NCI-H226 (cell line): ENCODE measurements at places on chromosomes 5 and 9.

DNA sequence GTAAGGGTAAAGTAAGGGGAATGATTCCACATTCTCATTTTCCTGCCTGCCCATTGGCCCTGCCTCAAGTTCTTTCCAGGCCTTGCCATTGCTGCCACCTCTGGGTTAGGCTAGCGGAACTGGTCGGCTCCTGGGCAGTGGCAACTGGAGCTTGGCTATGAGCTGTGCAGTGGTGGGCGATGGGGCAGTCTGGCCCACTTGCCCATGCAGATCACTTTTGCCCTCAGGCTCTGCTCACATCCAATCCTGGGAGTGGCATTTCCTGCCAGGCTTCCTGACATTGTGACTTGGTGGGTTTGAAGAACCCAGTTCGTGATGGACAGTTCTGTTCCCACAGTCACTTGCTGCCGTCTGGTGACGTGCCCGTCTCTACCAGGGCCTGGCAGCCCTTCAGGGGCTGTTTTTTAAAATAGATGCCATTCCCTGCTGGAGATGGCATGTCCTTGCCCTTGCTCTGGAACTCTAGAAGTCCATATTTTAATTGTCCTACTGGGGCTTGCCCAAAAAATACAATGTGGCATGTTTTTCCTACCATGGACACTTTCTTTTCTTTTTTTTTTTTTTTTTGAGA lies 86.1 kb downstream of the FGF18 start:
- no peak for DNase-seq

DNA sequence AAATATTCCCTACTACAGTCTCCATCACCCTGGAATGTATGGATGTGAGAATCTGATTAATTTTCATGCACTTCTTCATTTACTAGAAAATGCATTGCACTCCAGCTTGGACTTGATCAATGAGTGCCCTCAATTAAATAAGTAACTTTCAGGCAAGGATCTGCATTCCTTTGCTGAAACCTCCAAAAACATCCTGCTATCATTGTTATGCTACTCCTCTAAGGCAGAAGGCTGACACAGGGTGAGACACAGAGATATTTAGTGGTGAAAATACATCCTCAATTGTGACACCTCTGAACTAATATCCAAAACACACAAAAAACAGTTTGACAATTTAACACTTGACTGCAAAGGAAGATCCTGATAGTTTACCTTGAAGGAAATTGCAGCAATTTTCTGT lies 57.9 kb upstream of the CDH12 start:
- no peak for DNase-seq

- no peak for DNase-seq
Measured at GRCh38 chr5:73135429-73136054, 15.2 kb downstream of the TMEM171 start.

GRCh38 chr9:3768712-3769457 lies 243.1 kb upstream of the RFX3 start:
- no peak for DNase-seq

- peak; percentile 84 for DNase-seq
Measured at GRCh38 chr5:59036274-59036961, 453.5 kb downstream of the RAB3C start.

DNA sequence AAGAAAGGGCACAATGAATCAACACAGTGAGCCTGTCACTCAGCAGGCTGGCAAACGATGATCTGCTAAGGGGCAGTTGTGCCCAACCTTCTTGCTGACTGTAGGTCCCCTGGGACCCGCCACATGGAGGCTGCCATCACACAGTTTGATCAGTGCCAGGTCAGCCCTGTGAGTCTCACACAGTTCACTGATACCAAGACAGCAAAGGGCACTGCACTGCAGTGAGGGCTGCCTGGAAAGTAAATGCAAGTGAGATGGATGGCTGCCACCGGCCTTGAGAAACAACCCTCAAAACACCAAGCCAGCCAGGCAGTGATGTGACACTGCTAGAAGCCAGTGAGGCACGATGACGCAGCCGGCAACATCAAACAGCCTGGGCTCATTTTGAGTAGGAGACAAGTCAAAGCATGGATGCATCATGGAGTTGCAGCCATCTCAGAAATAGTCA lies 30.3 kb downstream of the FOXD1 start:
- DNase-seq: no peak

DNA sequence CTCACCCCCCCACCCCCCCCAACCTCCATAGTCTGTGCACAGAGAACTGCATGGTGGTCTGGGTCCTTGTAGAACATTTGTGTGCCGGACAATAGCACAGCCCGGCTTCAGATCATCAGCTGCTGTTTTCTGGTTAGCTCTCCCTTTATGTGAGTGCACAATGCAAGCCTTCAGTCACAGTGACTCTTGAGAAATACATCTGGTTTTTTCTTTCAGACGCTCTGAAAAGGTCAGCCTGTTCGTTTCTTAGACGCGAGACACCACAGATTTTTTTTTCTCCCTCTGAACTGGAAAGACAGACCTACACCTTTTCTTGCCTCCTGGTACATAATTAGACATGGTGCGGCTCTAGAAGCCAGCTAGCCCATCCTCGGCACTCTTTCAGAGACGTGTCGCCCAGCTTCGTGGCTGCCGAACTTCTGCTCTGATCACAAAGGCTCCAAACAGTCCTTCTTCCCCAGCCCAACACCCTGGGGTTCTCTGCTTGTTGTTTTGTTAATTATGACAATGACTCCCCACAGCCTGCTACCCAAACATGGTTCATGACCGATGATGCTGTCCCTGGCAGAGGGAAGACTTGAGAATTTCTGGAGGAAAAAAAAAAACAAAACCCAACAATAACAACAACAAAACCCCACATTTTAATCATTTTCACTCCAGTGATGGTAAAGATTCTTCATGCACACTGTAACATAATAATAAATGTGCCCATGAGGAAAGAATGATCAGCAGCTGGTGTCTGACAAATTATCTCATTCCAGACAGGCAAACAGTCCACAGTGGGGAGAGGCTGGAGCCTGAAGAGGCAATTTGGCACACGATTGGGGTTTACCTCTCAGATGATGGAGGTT lies 241.4 kb upstream of the ZNF462 start:
- no peak for DNase-seq

GRCh38 chr5:161263191-161263590 lies 283.3 kb downstream of the GABRB2 start:
- DNase-seq: no peak

DNA sequence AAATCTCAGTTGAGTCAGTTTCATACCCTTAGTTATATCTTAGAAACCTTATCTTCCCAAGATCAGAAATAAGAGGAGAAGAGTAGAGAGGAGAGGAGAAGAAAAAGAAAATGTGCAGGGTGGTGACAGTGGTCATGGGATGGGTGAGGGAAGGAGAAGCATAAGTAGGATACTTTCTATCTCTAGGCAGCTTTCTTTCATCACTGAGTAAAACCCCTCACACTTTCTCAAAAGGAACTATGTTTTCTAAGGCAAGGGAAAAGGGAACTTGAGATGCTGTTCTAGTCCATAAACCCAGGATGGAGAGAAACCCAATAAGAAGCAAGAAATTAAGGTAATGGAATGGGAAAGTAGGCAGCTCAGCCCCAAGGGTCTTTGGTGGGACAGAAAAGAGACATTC lies 225.3 kb downstream of the MCTP1 start:
- no peak for DNase-seq

GRCh38 chr5:132024789-132025402 lies 13.4 kb upstream of the ACSL6 start:
- DNase-seq: no peak

GRCh38 chr5:59807806-59808205 lies 85.7 kb downstream of the PDE4D start:
- DNase-seq: no peak

- DNase-seq: no peak
Measured at GRCh38 chr5:169801324-169801777, 164.3 kb downstream of the DOCK2 start.

DNA sequence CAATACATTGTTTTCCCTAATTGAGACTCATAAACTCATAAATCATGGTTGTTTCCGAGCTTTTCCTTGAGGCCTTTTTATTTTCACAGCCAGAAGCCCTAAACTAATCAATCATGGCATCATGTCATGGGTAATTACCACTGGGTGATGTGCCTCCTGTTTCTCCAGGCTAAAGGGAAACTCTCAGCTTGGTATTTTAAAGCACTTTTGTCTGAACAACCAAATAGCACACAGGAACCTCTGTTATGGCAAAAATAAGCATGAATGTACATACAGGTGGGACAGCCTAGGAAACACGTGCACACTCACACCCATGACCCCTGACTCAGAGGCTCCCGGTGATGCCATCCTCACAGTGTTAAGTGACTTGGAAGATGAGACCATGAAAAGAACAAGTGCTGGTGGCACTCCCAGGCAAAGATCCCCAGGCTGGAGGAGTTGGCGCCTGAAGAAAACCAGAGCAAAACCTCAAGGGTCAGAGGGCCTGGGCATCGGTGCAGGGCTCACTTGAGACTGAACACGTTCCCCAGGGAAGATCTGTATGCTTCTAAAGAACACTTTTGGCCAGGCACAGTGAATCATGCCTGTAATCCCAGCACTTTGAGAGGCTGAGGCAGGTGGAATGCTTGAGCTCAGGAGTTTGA lies 154.3 kb downstream of the ROR2 start:
- DNase-seq: peak; percentile 61

DNA sequence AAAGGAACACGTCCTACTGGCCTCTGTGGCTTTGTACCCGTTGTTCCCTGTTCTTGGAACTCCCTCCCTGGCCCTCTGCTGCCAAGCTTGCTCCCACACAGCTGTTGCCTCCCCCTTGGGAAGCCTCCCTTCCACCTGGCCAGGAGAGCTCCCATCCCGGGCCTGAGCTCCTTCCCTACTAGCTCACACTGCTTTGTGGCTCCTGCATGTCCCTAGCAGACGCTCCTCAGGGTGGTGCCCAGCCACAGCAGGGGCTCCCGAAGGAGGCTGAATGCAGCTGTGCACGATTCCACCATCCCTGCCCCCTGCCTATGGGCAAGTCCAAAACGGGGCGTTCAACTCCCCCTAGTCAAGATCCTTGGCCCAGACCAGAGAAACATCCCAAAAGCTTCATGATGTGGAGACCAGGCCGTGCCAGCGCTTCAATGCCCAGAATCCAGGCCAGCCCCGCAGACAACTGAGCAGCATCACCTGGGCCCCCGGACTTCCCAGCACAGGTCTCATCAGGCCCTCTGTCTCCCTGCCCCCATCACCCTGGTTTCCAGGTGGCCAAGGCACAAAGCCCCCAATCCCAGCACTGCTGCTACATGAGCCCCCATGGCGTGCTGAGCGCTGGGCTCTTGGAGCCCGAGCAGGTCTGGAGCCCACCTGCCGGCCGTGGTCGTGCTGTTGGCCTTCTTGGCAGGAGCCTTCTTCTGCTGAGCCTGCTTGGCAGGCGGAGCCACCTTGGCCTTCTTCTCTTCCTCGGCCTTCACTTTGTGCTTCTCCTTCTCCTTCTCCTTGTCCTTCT lies 14.3 kb downstream of the BRD3OS start:
- DNase-seq: no peak

GRCh38 chr9:131523086-131523388 lies 8.0 kb downstream of the UCK1 start:
- no peak for DNase-seq

- no peak for DNase-seq
Measured at GRCh38 chr5:87536365-87536764, 123.6 kb upstream of the CCNH start.

GRCh38 chr5:148806520-148806931 lies 19.9 kb upstream of the ADRB2 start:
- DNase-seq: no peak

- no peak for DNase-seq
Measured at GRCh38 chr9:7316166-7316795, 483.3 kb downstream of the DMAC1 start.

DNA sequence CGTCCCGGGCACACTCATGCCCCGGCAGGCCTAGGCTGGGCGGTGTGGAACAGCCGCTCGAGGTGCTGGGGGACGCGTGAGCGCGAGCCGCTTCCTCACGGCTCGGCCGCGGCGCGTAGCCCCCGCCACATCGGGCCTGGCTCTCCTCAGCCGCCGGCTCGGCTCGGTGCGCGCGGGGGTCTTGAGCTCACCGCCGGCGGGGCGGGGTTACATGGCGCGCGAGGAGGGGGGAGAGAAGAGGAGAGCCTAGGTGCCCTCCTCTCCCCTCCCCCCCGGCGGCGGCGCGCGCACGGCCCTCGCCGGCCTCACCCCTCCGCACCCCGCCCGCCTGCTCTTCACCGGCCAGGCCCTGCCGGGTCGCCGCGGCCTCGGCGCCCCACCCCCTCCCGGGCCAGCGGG lies 7.7 kb downstream of the RANBP6 start:
- DNase-seq: peak; percentile 42

DNA sequence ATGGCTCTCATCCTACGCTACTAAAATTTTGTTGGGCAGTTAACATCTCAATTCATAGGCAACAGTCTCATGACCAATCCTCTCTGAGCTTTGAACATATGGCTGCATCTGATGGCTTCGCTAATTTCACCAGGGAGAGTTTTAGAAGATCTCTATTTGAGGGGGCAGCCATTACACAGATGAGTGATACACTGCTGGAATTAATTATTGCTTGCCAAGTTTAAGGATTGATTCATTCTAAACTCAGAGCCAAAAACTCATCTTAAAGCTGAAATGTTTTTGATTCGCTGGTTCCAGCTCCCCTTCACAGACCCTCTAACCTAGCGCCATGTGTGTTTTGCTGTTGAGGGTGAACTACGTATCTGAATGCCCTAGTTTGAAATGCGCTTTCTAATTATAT lies 519.9 kb upstream of the WWC1 start:
- no peak for DNase-seq

DNA sequence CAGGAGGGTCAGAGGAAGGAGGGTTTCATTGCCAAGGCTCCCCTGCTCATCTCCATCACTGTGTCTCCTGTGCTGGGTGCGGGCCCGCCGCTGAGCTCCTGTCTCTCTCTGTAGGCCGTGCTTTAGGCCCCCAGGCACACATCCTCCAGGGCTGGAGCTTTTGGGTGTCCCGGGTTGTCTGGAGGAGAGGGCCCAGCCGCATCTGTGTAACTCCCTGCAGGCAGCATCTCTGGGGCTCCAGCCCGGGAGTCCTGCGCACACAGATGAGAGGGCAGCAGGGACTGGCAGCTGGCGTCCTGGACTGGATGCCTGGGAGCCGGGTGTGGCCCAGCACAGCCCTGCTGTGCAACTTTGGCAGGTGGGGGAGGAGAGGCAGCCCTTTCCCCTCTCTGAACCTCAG lies 40.2 kb downstream of the LRSAM1 start:
- DNase-seq: no peak

DNA sequence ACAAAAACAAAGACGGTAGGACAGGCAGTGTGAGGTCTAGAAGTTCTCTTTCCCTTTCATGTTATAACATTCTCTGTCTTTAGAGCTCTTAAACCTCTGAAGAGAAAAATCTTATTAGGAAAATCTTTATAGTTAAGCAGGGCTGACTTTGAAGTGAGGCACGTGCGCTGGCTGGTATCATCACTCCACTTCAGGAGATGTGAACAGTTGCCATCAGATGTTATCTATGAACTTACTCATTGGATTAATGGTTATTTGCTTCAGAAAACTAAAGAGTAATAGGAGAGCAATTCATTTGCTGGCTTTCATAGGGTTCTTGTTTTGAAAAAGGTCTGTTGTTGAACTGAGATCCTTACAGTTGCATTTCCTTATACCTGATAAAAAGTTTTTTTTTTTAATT lies 25.7 kb downstream of the LRRTM2 start:
- peak; percentile 22 for DNase-seq

DNA sequence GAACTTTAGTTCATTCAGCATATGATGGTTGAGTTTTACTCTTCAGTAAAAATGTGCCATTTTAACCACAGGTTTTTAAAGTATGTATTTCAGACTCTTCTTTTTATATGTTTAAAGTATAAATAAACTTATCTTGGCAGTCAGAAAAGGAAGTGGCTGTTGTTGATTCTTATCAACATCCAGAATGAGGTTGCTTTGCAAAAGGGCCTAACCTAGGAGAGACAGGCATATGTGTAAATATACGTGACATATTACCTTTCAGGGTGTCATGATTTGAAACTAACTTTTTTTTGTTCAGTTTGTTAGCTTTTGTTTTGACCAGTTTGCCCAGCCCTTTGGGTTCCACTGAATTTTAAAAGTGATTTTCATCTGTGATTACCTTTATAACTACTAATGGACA lies 7.4 kb downstream of the SMARCA2 start:
- no peak for DNase-seq
